ENCODE measurements at places on chromosomes 3 and 15.

DNA sequence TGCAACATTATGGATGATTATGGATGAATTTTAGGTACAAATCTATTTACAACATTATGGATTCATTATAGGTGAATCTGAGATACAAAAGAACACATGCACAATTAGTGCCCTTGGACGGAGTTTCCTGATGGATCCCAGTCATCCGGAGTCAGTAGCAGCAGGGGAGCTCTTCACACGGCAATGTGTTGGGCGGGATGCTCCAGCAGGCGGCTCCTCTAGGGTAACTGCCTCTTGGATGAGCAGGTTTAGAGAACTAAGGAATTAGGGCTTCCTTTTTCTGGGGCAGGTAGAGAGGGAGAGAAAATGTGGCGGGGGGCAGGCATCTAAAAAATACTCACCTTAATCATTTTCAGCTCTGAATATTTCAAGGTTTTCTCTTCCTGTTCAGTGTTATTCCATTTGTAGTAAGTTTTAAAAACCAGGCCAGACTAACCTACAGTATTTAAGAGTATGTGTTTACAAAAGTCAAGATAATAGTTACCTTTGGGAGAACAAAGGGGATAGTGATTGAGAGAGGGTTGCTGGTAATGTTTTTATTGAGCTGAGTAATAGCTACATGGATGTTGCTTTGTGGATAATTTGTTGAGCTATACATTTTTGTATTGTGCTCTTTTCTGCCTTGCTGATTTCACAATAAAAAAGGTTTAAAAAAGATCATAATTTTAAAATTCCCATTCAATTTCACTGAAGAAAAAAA is 27.4 kb upstream of the GOLM2 start:
- no peak for DNase-seq

GRCh38 chr3:141471160-141471559 is 15.7 kb upstream of the RASA2 start:
- no peak for DNase-seq

DNA sequence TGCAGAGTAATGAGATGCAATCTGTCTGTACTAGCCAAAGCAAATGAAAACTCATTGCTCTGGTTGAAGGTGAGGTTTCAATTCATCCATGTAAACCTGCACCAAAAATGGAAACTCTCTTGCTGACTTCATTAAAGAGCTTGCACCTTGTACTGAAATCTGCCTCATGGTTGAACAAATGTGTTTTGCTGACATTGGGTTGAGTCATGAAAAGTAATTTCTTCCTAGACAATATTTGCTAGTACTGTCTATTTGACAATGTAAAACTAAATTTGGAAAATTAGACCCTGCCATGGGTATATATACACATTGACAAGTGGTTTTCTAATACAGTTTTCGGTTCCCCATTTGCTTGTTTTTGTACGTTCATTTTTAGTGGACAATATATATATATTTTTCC is 33.3 kb downstream of the RYR3 start:
- DNase-seq = no peak

DNA sequence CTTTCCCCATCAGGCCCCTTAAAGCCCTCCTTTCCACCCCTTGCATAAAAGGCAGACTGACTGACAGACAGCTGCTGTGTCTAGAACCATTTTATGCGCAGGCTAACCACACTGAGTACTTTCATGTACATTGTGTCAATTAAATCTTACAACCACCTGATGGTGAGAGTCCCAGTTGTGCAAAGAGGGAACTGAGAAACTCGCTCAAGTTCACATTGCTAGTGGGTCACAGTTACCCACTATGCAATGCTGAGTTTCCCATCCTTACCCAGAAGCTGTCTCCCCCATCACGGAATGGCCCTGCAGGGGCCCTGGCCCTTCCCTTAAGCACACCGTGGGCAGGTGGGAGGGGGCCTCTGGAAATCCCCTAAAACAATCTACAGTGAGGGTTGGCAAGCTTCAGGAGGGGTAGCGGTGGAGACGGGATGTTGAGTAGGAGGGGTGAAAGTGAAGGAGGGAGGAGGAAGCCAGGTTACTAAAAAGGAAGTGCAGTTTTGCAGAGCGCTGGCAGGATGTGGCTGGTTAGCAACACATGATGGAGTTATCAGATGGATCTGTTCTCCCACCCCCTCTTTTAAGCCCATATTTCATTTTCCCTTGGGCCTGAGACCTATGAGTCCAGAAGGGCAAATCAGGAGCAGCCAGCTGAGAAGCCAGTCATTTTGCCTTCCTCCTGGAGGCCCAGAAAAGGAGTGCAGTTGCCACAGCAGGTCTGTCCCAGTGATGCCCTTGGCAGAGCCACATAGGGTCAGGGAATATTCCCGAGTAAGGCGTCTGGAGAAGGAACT is 30.0 kb downstream of the STARD5 start:
- DNase-seq = no peak

GRCh38 chr3:27556887-27557286 is 72.7 kb upstream of the SLC4A7 start:
- no peak for DNase-seq

DNA sequence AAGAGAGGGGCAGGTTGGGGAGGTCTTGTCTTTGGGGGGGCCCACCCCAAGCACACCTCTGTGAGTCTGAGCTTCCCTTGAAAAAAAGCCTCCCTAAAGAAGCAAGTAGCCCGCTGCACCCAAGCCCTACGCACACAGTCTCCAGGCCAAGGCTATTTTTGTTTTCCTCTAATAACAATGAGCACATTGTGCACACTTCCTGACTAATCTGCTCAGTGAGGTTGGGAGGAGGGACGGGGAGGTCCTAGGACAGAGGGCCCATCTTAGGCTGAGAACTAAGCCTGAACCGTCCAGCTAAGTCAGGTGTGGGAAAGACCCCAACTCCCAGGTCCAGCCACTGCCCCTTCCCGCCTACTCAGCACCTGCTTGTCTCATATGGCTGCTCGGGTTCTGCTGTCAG is 87.2 kb downstream of the HMG20A start:
- no peak for DNase-seq

DNA sequence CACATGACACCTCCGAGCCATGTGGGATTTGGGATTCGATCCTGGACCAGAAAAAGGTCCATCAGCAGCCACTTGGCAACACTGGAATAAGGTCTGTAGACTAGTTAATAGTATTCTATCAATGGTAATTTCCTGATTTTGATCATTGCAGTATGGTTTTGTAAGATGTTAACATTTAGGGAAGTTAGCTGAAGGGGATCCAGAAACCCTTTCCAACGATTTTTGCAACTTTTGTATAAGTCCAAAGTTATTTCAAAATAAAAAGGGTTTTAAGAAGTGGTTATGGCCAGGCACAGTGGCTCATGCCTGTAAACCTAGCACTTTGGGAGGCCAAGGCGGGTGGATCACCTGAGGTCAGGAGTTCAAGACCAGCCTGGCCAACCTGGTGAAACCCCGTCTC is 10.2 kb downstream of the BDH1 start:
- no peak for DNase-seq

GRCh38 chr3:42711491-42712343 is 9.1 kb upstream of the HHATL start:
- DNase-seq = no peak

DNA sequence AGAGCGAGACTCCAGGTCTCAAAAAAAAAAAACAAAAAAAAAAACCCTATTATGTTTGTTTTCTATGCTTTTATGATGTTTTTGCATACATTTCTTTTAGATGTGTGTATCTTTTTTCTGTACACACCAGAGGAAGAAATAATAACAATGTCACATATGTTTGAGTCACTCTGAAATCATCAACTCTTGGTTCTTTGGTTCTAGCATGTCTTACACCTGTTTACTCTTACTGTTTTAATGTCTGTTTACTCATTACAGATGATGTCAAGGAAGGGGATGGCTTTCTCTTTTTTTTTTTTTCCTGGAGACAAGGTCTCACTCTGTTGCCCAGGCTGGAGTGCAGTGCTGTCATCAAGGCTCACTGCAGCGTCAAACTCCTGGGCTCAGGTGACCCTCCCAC is 24.1 kb downstream of the RHOA start:
- DNase-seq = no peak

DNA sequence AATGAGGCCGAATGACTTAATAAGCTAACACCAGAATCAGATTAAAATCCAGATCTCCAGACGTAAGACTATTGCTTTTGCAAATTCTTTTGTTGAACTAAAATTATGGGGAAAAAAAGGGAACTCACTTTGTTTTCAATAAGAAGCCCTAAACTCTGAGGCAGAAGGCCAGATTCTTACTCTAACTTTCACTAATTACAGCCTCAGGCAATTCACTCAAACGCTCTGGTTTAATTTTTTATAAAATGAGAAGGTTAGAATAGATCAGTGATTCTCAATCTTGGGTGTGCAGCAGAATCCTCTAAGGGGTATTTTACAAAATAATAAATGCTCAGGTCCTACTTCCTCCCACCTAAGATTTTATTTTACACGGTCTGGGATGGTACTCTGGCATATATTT is 38.1 kb downstream of the C3orf70 start:
- no peak for DNase-seq

GRCh38 chr15:70323111-70323851 is 225.6 kb upstream of the TLE3 start:
- DNase-seq = no peak

GRCh38 chr3:38110314-38111050 is 26.4 kb downstream of the ACAA1 start:
- DNase-seq = no peak

DNA sequence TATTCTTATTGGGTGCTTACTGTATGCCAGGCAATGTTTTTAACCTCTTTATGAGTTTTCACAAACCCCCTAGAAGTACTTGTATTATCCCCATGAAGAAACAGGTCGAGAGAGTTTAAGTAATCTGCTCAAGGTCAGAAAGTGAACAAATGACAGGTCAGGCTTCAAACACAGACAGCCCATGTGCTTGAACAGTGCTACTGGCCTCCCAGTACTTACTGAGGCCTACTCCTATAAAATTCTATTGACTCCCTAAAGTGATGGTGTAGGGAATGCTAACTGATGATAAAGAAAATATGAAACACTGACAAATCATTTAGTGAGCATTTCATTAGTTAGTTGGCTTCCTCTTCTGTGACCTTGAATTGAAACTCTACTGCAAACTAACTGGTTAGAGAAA is 4.2 kb upstream of the CNBP start:
- no peak for DNase-seq

DNA sequence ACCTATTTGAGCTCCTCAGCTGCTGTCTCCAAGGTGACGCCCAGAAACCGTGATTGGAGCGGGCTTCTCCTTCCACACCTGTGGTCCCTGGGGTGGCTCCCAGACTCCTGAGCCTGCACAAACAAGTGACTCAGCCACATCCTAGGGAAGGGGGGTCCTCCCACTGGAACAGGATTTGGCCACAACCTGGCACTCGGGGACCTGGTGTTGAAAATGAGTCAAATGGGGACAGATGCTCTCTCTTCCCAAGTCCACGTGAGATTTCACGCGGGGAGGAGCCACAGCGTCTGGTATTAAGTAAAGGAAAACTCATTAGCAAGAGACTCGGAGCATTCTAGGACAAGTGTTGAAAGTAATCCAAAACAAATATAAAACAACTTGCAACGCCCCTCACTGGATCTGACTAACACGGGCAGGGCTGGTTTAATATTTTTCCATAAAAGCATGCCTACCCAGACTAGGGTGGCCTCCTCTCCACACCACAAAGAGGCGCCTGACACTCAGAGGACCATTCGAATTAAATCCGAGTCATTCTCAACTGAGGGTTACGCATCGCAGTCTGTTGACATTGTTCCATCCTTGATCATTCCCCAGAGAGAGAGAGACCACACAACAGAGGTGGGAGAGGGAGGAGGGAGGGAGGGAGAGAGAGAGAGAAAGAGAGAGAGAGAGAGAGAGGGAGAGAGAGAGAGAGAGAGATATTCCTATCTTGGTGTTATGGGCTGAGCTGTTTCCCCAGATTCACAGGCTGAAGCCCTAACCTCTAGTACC is 74.4 kb downstream of the MGLL start:
- no peak for DNase-seq

- DNase-seq = no peak
Observed at GRCh38 chr3:84772841-84773240, 185.9 kb upstream of the CADM2 start.

- DNase-seq = no peak
Observed at GRCh38 chr3:71258116-71258515, 325.4 kb downstream of the FOXP1 start.

DNA sequence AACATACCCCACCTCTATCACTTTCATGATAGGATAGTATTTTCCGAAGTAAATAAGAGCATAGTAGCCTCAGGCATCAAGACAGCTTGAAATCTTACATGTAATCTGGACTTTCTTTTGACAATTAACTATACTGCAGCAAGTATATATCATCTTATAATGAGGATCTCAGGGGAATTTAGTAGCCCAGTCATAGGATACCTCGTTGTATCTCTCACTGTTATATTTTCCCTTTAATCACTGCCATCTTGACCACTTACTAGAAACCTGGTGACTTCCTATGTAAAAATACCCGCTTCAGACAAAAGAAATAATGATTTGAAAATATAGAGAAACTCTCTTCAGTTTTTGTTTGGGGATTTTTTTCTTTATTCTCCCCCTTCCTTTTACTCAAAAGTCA is 88.2 kb downstream of the SERPINI1 start:
- no peak for DNase-seq

DNA sequence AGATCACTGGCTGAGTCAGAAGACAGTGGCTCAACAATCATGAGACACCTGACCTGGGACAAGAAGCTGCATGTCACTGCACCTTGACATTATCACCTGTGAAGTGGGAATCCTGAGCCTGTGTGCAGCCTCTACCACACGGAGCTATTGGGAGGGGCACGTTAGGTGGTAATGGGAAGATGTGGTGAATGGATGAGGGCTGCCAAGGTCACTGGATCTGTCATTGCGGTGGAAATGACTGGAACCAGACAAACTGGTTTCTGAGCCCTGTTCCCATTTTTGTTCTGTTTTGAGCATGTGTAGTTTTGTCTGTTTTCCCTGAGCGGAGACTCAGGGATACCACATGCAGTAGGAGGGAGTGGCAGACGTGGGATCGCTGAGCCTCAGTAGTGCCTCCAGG is 235.5 kb downstream of the OPA1 start:
- no peak for DNase-seq

DNA sequence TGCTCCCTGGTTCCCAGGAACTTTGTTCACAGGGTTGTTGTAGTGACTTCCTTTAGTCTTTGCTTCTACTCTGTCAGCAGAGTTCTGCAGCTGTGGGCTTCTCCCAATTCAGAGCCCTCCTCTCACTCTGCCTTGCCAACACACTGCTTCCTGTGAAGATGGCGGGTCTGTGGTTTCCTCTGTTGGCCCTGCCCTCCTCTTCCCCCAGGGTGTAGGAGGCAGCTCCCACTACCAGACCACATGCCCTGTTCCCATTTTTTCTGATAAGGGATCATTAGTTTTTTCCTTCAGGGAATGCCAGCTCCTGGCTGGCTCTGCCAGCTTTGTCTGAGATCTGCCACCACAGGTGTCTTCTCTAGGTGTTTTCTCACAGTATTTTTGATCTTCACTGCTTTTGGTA is 12.7 kb downstream of the SPSB4 start:
- DNase-seq = no peak

Measured in NCI-H1048 (cell line).